ENCODE measurements at places on chromosomes 12 and 14.

GRCh38 chr14:105602799-105603793 lies 76.7 kb downstream of the TMEM121 start:
- peak; percentile 25 for DNase-seq

DNA sequence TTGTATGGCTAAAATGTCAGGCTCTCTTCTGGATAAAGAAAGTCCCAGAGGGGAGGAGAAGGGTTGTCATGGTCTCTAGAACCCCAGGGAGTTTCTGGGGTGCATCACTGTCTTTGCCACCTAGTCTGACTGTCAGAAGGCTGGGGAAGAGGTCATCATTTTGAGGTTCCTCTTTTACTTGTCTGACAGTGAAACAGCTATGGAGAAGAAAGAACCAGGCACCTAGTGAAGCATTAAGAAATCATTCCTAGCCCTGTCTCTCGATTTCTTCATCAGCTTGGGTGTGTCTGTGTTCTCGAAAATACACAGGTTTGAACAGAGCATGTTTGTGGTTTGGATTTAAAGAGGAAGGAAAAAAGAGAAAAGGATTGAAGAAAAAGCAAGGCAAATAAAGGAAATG lies 158.7 kb upstream of the LRIG3 start:
- DNase-seq: no peak

DNA sequence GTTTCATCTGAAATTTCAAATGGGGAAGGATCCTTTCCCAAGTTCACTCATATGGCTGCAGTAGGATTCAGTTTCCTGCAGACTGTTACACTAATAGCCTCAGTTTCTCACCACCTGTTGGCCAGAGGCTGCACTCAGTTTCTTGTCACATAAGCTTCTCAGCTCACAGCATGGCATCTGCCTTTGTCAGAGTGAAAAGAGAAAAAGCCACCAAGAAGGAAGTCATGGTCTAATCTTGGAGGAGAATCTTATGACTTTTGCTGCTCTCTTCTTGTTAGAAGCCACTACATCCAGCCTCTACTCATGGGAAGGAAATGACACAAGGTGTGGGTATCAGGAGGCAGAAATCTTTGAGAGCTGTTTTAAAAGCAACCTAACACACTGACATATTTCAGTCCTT lies 39.4 kb upstream of the BTG1 start:
- no peak for DNase-seq

DNA sequence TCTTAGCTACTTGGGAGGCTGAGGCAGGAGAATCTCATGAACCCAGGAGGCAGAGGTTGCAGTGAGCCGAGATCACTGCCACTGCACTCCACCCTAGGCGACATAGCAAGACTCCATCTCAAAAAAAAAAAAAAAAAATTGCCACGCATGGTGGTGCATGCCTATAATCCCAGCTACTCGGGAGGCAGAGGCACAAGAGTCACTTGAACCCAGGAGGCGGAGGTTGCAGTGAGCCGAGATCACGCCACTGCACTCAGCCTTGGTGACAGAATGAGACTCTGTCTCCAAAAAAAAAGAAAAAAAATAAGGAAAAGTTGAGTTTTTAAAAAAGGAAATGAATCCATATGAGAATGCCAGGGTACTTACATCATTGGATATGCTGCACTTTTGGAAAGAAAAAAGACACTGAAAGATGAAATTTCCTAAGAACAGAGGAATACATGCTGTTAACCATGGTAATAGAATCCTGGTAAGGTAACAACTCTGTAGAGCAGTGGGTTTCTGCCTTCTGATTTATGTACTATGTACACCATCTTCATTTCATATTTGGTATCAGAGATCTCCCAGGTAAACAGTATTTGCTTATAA lies 222.7 kb downstream of the ERC1 start:
- DNase-seq: no peak

DNA sequence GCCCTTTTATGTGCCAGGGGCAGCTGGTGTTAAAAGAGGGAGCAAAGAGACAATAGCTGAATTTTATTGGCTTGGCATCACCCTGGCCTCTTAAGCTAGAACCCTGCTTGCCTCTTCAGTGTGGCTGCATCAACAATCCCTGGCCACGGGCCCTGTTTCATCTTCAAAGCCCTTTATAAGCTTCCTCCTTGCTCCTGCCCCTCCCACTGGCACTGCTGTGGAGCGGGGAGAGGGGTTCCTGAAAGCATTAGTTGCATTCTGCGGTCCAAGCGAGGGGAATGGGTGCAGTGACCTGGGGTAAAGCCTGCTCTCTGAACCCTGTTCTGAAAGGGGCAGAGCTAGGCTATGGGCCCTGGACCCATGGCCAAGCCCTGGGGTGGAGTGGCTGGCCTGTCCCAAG lies 220 bp upstream of the KRT83 start:
- no peak for DNase-seq

DNA sequence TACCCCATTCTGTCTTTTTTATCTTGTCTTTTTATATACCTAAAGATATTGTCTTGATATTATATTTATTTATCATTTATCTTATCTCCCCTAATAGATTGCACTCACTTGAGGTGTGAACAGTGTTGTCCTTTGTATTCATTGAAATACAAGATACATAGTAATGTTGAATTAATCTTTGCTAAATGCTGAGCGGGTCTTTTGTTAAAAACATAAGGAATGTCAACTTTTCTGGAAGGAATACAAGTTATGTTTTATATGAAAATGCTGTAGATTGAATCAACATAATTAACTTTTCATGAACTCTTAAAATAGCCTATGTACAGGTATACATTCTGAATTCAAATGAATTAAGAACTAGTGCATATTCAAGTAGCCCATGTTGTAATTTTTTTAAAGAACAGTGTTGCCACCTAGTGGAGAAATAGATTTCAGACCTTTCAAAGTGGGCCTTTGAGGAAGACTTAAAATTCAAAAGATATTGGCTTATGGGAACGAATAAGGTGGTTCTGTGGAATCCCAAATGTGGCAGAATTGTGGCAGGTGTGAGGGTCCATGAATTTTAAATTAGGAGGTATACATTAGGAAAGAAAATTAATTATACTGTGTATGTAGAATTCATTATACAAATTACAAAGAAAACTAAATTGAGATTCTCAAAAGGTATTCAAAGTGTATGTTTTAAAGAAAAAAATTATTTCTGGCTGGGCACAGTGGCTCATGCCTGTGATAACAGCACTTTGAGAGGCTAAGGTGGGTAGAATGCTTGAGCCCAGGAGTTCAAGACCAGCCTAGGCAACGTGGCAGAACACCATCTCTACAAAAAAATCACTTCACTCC lies 19.1 kb downstream of the BBOF1 start:
- no peak for DNase-seq

DNA sequence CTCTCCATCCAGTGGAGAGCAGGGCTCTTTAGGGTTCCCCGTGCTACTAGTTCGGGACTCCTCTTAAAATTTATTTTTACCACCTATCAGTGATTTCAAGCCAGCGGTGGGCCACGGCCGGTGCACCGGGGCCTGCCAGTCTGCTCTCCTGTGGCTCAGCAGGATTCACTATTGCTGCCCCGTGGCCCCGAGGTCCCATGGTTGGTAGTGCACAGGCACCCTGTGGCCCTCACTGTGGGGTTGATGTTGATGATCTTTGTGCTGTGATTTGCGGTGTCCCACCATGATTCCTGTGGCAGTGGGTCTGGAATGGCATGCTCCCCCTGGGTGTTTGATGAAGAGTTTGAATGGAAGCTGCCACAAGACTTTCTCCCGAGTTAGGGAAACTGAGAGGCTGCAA lies 12.6 kb upstream of the MEG3 start:
- no peak for DNase-seq

DNA sequence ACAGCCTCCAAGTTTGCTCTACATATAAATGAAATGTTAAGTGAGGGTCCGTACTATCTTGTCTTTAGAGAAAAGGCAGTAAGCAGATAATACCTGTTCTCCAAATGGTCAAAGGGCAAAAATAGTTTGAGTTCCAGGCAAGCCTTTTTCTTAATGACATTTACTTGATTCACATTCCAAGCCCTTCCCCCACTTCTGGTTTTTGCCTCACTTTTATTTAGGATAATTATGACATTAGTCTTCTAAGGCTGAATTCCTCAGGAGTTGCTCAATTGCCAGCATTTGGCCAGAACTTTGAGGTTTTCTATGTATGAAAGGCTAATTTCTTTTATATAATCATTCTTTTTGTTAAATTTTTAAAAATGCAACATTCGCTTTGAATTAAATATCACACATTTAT lies 62.5 kb upstream of the DUSP6 start:
- DNase-seq: no peak

DNA sequence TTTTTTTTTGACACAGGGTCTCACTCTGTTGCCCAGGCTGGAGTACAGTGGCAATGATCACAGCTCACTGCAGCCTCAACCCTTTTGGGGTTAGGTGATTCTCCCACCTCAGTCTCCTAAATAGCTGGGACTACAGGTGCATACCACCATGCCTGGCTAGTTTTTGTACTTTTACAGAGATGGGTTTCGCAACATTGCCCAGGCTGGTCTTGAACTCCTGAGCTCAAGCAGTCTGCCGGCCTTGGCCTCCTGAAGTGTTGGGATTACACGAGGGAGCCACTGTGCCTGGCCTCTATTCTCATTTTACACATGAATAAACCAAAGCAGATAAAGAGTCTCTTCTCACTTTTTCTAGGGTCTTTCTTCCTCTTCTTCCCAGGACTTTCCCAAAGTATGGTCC lies 3.2 kb downstream of the TOMM20L start:
- no peak for DNase-seq

- no peak for DNase-seq
Observed at GRCh38 chr14:94291906-94292525, 1.1 kb downstream of the SERPINA10 start.

DNA sequence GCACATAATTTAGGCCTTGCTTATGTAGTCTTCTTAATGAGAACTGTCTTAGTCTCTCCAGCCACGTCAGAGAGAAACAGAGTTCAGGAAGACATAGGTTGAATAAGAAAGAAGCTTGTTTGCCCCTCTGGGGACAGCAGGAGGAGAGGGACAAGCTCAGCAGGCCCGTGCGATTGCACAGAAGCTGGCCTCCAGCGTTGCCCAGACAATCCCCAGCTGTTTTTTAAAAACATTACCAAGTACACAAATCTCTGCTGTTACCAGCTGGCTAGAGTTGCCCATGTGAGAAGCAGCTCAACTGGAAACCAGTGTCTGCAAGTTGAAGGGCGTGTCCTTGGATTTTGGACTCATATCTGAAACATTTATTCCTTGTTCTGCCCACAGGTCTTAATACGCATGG lies 232.6 kb downstream of the EFCAB11 start:
- DNase-seq: no peak
